ENCODE measurements at places on chromosomes 1 and 21. TPM values are rescaled to one million over a fixed set of nuclear protein-coding genes. Genes with fewer than 3 reads are reported as not detected.

The NEXN gene
- 2.3 TPM for total RNA-seq

DNA sequence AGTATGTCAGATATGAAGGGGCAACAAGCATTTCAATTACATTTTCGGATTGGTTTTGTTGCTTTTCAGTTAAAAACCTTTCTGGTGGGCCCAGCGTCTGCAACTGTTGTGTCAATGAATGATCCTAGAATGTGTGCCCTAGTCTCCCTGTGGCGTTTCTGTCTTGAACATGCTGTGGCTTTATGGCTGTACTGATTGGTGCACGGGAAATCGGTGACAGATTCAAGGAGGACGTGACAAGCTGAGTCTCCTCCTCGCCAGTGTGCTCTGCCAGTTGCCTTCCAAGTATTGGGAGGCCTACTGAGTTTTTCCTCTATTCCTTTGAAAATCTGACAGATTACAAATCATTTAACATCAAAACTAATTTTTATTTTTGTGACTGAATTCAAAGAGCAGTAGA is 127.6 kb downstream of the ZP4 start:
- DNase-seq = no peak
- no peak overlapping the region for H3K4me3 ChIP-seq
- H3K27me3 ChIP-seq = no peaks in the 10 kb centered on the region
- peaks cover 8% of the 10 kb centered on the region for H3K4me1 ChIP-seq
- no peak overlapping the region for H3K27ac ChIP-seq
- H3K36me3 ChIP-seq = no peaks in the 10 kb centered on the region

GRCh38 chr1:43348809-43349593 is 9.8 kb upstream of the CDC20 start:
- DNase-seq = peak; percentile 82
- no peaks in the 10 kb centered on the region for H3K4me1 ChIP-seq
- H3K36me3 ChIP-seq = no peaks in the 10 kb centered on the region
- no peaks in the 10 kb centered on the region for H3K27me3 ChIP-seq
- peak overlapping the region; percentile 82 for H3K27ac ChIP-seq

DNA sequence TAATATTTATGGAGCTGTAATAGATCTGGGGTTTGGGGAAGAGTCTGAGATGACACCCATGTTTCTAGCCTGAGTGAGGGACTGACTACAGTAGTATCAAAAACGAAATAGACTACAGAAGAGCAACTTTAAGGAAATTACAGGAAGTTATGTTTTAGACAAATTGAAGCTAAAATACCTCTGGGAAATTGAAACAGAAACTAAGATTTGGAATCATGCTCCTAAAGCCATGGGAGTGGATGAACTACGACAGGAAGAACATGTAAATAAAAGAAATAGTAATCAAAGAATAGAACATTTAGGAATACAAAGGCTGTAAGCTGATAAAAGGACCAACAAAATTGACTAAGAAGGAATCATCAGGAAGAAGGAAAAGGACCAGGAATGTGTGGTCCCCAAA is 68.9 kb downstream of the KIAA0319L start:
- H3K36me3 ChIP-seq = no peaks in the 10 kb centered on the region
- no peaks in the 10 kb centered on the region for H3K27me3 ChIP-seq
- peaks cover 11% of the 10 kb centered on the region for H3K4me1 ChIP-seq
- H3K27ac ChIP-seq = peak overlapping the region; percentile 10

DNA sequence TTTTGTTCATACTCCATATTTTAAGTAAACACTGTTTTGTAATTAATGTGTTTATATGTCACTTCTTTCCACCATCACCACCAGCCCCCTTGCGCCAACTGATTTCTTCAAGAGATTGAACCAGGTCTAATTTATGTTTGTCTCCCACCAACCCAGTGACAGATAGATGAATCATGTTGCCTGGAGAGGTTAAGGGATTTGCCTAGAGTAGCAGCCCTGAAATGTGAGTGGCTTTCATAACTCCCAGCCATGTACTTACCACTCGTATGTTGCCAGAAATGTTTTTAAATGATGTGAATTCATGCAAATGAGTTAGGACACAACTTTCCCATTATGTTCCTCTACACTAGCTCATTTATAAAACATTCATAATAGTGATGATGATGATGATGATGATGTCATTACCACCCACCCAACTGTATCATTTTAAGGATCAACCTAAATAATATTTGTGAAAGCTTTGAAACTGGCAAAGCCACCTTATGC is 86.9 kb downstream of the LRRC8D start:
- no peak for DNase-seq
- H3K27me3 ChIP-seq = no peaks in the 10 kb centered on the region
- no peak overlapping the region for H3K4me3 ChIP-seq
- H3K27ac ChIP-seq = no peak overlapping the region
- peaks cover 5% of the 10 kb centered on the region for H3K4me1 ChIP-seq

Data from liver (tissue), 10 donors.